CD8-positive, alpha-beta memory T cell (primary cell): ENCODE measurements at places on chromosomes 16 and 17.

- H3K4me1 ChIP-seq = no peaks in the 10 kb centered on the region
- H3K27me3 ChIP-seq = no peaks in the 10 kb centered on the region
- H3K27ac ChIP-seq = no peak overlapping the region
- peaks cover 5% of the 10 kb centered on the region for H3K36me3 ChIP-seq
Observed at GRCh38 chr17:27623614-27624013, 7.4 kb upstream of the LGALS9 start.

- no peaks in the 10 kb centered on the region for H3K27me3 ChIP-seq
- no peak overlapping the region for H3K27ac ChIP-seq
- H3K4me3 ChIP-seq = no peak overlapping the region
- no peaks in the 10 kb centered on the region for H3K4me1 ChIP-seq
Observed at GRCh38 chr17:12727881-12728280, 61.4 kb upstream of the ARHGAP44 start.

DNA sequence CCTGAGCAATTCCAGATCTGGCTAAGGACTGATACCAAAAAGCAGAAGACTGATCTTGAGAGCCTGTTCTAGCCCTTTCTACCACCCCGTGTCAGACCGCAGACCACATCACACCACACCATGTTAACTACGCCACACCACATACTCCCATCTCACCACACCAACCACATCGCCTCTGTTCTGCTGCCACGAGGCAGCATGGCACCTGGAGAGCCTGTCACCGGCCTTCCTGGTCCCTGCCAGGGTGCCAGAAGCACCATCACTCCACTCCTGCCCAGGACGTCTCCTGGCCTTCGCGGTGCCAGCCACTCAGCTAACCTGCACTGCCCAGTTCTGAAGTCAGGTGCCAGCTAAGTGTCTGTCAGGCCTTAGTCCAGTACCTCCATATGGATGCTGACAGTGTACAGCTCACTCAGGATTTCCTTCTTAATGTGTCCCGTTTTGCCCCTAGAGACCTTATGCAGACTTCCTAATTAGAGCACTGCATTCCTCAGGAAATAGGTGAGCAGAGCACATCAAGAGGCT is 37.2 kb upstream of the BCAR1 start:
- DNase-seq = peak; percentile 77
- H3K4me1 ChIP-seq = peaks cover 18% of the 10 kb centered on the region
- no peak overlapping the region for H3K27ac ChIP-seq
- H3K36me3 ChIP-seq = no peaks in the 10 kb centered on the region
- no peaks in the 10 kb centered on the region for H3K27me3 ChIP-seq

GRCh38 chr16:69855592-69855991 is 93.5 kb downstream of the WWP2 start:
- H3K27me3 ChIP-seq = no peaks in the 10 kb centered on the region
- no peak overlapping the region for H3K4me3 ChIP-seq
- no peak for DNase-seq
- H3K4me1 ChIP-seq = no peaks in the 10 kb centered on the region

- H3K27me3 ChIP-seq = peaks cover 19% of the 10 kb centered on the region
- no peak overlapping the region for H3K4me3 ChIP-seq
- H3K27ac ChIP-seq = no peak overlapping the region
- no peak for DNase-seq
- no peaks in the 10 kb centered on the region for H3K4me1 ChIP-seq
Observed at GRCh38 chr17:43553573-43553972, 7.4 kb upstream of the ETV4 start.

- H3K4me1 ChIP-seq = peaks cover 32% of the 10 kb centered on the region
- H3K27ac ChIP-seq = peak within 1 kb of the TSS; percentile 54
- H3K36me3 ChIP-seq = peaks cover 6% of the 10 kb centered on the region
- H3K4me3 ChIP-seq = peak within 1 kb of the TSS; percentile 67
Observed at GRCh38 chr16:1612320-1613111, at the start of gene CRAMP1. Gene CRAMP1 (plus strand): TSS chr16:1612360. CDS start chr16:1614640, 2,280 bp downstream.

GRCh38 chr16:53773150-53773846 is 69.3 kb downstream of the FTO start:
- DNase-seq = no peak
- H3K4me1 ChIP-seq = no peaks in the 10 kb centered on the region
- H3K36me3 ChIP-seq = no peaks in the 10 kb centered on the region

DNA sequence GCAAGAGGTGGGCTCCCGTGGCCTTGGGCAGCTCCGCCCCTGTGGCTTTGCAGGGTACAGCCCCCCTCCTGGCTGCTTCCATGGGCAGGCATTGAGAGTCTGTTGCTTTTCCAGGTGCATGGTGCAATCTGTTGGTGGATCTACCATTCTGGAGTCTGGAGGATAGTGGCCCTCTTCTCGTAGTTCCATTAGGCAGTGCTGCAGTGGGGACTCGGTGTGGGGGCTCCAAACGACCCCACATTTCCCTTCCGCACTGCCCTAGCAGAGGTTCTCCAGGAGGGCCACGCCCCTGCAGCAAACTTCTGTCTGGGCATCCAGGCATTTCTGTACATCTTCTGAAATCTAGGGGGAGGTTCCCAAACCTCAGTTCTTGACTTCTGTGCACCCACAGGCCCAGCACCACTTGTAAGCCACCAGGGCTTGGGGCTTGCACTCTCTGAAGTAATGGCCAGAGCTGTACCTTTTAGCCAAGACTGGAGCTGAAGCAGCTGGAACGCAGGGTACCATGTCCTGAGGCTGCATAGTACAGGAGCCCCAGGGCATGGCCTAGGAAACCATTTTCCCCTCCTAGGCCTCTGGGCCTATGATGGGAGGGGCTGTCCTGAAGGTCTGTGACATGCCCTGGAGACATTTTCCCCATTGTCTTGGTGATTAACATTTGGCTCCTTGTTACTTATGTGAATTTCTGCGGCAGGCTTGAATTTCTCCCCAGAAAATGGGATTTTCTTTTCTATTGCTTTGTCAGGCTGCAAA is 6.0 kb downstream of the PRKAR1A start:
- no peaks in the 10 kb centered on the region for H3K27me3 ChIP-seq
- H3K4me1 ChIP-seq = peaks cover 22% of the 10 kb centered on the region
- peaks cover 16% of the 10 kb centered on the region for H3K36me3 ChIP-seq
- no peak overlapping the region for H3K27ac ChIP-seq

- H3K4me3 ChIP-seq = no peak overlapping the region
- H3K27ac ChIP-seq = no peak overlapping the region
- peaks cover 9% of the 10 kb centered on the region for H3K4me1 ChIP-seq
Observed at GRCh38 chr16:31397096-31397660, 4.0 kb downstream of the ITGAD start.

- no peak for DNase-seq
- H3K27ac ChIP-seq = no peak overlapping the region
- no peaks in the 10 kb centered on the region for H3K27me3 ChIP-seq
- no peaks in the 10 kb centered on the region for H3K4me1 ChIP-seq
- no peaks in the 10 kb centered on the region for H3K36me3 ChIP-seq
- H3K4me3 ChIP-seq = no peak overlapping the region
Observed at GRCh38 chr16:82368041-82368440, 198.0 kb upstream of the MPHOSPH6 start.

- peaks cover 64% of the 10 kb centered on the region for H3K36me3 ChIP-seq
- no peak for DNase-seq
- no peaks in the 10 kb centered on the region for H3K4me1 ChIP-seq
- H3K27ac ChIP-seq = no peak overlapping the region
Observed at GRCh38 chr17:48181653-48182052, 74.1 kb downstream of the SNX11 start.

- H3K27ac ChIP-seq = no peak overlapping the region
- no peaks in the 10 kb centered on the region for H3K27me3 ChIP-seq
- DNase-seq = no peak
- no peaks in the 10 kb centered on the region for H3K36me3 ChIP-seq
Observed at GRCh38 chr16:84507011-84507982, 2.8 kb upstream of the MEAK7 start.

GRCh38 chr16:20868890-20869289 is 31.3 kb downstream of the DCUN1D3 start:
- H3K27me3 ChIP-seq = no peaks in the 10 kb centered on the region
- H3K4me3 ChIP-seq = no peak overlapping the region
- H3K27ac ChIP-seq = no peak overlapping the region
- H3K4me1 ChIP-seq = peaks cover 14% of the 10 kb centered on the region
- H3K36me3 ChIP-seq = no peaks in the 10 kb centered on the region

- peak within 1 kb of the TSS; percentile 66 for H3K4me3 ChIP-seq
- H3K27ac ChIP-seq = no peak within 1 kb of the TSS
- DNase-seq = peak; percentile 60
- no peaks in the 10 kb centered on the region for H3K36me3 ChIP-seq
- H3K4me1 ChIP-seq = peaks cover 16% of the 10 kb centered on the region
Observed at GRCh38 chr17:3695723-3696411, at the start of gene P2RX5. Gene P2RX5 (minus strand): TSS chr17:3696155. CDS start chr17:3696005, 150 bp downstream.

- peaks cover 46% of the 10 kb centered on the region for H3K27me3 ChIP-seq
- peaks cover 44% of the 10 kb centered on the region for H3K4me1 ChIP-seq
- no peak for DNase-seq
Observed at GRCh38 chr17:48609759-48610281, 997 bp downstream of the HOXB7 start.

DNA sequence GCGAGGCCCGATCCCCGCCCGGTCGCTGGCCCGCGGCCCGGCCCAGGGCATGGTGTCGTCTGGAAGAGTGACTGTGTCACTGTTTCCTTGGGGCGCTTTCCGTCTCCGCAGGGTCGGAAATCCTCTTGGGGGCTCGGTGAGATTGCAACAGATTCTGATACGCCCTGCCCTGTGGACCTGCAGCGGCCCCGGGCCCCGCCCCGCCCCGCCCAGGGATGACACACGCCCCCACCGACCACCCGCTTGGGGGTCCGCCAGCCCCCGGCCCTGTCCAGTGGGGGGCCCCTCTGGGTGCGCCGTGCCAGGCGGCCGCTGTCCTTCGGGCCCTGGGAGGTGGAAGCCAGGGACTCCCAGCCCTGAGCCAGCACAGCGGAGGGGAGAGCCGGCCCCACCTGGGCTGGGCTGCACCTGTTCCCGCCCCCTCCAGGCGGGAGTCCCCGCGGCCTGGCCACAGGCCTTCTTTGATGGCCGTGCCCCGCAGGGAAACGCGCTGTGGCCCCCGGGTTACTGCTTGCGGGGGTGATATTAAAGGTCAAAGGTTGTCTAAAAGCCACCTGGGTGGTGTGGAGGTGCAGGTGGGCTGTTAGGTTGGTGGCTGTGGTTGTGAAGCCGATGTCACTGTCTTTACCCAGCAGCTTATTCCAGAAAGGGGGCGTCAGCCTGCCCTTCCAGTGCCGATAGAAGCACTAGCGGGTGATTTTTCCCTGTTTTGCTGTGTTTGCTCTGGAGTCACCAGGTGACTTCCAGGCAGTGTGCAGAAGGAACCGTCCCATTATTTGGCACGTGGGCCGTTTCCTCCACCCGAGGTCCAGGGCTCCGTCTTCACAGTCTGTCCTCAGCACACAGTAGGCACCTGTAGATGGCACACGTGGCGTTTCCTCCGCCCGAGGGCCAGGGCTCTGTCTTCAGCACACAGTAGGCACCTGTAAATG is 752 bp downstream of the TBC1D24 start:
- DNase-seq = peak; percentile 39
- peak overlapping the region; percentile 41 for H3K4me3 ChIP-seq
- peaks cover 14% of the 10 kb centered on the region for H3K4me1 ChIP-seq
- H3K27me3 ChIP-seq = peaks cover 19% of the 10 kb centered on the region
- no peak overlapping the region for H3K27ac ChIP-seq

- no peak overlapping the region for H3K4me3 ChIP-seq
- no peaks in the 10 kb centered on the region for H3K27me3 ChIP-seq
Observed at GRCh38 chr17:1179112-1179817, 516 bp downstream of the ABR start.

DNA sequence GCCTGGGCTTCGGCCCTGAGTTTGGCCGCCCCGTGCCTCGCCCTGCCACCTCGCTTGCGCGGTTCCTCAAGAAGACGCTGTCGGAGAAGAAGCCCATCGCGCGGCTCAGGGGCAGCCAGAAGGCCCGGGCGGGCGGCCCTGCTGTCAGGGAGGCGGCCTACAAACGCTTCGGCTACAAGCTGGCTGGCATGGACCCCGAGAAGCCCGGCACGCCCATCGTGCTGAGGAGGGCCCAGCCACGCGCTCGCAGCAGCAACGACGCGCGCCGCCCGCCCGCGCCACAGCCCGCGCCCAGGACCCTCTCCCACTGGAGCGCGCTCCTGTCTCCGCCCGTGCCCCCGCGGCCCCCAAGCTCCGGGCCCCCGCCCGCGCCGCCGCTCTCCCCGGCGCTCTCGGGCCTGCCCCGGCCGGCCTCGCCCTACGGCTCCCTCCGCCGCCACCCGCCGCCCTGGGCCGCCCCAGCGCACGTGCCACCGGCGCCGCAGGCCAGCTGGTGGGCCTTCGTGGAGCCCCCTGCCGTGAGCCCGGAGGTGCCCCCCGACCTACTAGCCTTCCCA is 12.0 kb downstream of the MYO15A start:
- no peaks in the 10 kb centered on the region for H3K27me3 ChIP-seq
- no peak overlapping the region for H3K4me3 ChIP-seq
- no peak for DNase-seq
- no peaks in the 10 kb centered on the region for H3K36me3 ChIP-seq
- H3K4me1 ChIP-seq = no peaks in the 10 kb centered on the region
- no peak overlapping the region for H3K27ac ChIP-seq

GRCh38 chr16:17448640-17449638 is 21.8 kb downstream of the XYLT1 start:
- H3K36me3 ChIP-seq = no peaks in the 10 kb centered on the region
- peak overlapping the region; percentile 52 for H3K27ac ChIP-seq
- DNase-seq = no peak
- peak overlapping the region; percentile 7 for H3K4me3 ChIP-seq
- H3K27me3 ChIP-seq = no peaks in the 10 kb centered on the region

DNA sequence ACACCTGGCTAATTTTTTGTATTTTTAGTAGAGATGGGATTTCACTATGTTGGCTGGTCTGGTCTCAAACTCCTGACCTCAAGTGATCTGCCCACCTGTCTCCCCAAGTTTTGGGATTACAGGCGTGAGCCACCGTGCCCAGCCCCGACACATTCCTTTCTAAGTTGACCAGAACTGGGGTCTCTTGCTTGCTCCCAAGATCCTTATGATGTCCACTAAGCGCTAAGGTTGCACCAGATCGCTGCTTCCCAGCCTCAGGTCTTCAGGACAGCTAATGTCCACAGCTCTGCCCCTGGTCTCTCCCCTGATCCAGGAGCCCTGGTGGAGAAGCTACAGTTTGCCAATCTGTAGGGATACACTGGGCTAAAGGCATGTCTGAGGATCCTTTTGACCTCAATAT is 29.5 kb downstream of the NSMCE1 start:
- no peak overlapping the region for H3K4me3 ChIP-seq
- H3K4me1 ChIP-seq = peaks cover 79% of the 10 kb centered on the region
- no peak for DNase-seq
- H3K36me3 ChIP-seq = no peaks in the 10 kb centered on the region
- no peak overlapping the region for H3K27ac ChIP-seq
- no peaks in the 10 kb centered on the region for H3K27me3 ChIP-seq

DNA sequence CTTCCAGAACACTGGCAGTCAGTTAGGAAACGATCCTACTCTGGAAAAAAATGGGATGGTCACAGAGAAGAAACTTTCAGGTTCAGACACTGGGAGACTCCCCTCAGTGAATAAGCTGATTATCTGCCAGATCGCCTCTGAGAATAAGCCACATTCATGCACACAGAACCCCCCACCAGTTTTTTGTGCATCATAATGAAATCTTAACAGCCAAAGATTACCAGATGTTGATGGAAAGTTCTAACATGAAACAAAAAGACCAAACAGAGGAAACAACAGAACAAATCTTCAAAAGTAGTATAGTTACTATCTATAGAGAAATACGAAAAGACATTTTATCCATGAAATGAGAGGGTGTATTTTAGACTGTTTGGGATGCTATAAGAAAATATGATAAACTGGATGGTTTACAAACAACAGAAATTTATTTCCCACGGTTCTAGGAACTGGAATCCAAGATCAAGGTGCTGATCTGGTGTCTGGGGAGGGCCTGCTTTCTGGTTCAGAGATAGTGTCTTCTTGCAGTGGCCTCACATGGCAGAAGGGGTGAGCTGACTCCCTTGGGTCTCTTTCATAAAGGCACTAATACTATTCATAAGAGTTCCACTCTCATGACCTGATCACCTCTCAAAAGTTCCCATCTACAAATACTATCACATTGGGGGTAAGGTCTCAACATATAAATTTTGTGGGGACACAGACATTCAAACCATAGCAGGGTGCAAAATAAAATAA is 8.0 kb upstream of the AMZ2 start:
- no peaks in the 10 kb centered on the region for H3K27me3 ChIP-seq
- H3K4me1 ChIP-seq = peaks cover 46% of the 10 kb centered on the region
- H3K4me3 ChIP-seq = peak overlapping the region; percentile 35
- no peaks in the 10 kb centered on the region for H3K36me3 ChIP-seq
- DNase-seq = no peak
